ENCODE measurements at places on chromosomes 2 and 18.

DNA sequence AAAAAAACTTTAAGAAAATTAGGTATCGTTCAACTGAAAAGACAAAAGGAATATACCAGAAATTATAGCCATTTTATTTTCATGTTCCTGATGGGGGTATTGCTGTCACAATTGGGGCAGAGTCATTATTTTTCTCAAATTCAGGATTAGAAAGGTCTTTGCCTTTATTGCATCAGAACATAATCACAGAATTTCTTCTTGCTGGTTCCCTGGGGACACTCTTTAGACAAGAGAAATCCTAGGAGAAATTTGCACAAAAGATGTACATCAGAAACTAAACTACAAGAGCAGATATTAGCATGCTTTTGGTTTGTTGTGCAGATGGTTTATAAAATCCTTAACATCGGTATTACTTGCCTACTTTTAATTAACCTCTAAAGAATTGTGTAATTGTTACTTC is 103.2 kb downstream of the NCOA1 start:
- no peak for DNase-seq

- no peak for DNase-seq
Observed at GRCh38 chr2:66431846-66432587, 2.9 kb upstream of the MEIS1 start.

DNA sequence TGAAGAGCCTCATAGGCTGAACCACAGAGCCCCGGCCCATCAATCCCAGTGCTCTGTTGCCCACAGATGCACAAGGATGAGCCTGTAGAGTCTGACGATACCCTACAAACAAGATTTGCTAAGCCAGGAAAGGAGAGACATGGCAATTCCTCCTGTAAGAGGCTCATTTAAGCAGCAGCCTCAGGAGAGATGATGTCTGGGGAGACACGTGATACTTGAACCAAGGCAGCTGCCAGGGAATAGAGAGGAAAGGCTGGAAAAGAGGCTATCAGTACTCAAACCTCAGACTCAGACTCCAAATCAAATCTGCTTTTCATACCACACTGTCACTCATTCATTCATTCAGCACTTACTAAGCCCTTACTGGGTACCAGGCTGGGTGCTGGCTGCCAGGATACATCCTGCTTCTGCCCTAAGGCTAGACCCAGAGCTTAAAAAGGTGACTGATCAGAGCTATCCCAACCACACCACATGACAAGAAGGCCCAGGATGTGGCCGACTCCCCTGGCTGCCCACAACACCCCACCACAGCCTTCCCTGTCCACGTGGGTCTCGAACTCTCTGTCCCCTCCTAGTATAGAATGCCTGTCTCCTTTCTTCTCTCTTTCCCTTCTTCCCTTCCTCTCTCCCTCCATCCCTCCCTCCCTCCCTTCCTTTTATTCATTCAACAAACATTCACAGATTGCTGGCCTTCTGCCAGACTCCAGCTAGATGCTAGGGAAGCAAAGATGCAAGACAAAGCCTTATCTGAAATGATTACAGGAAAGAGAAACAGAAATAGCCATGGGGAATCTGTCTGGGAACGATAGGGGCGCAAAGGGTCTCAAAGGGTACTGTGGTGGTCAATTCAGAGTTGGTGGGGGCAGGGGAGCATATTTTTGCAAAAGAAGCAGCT is 23.4 kb upstream of the KCNK3 start:
- DNase-seq, result no peak

DNA sequence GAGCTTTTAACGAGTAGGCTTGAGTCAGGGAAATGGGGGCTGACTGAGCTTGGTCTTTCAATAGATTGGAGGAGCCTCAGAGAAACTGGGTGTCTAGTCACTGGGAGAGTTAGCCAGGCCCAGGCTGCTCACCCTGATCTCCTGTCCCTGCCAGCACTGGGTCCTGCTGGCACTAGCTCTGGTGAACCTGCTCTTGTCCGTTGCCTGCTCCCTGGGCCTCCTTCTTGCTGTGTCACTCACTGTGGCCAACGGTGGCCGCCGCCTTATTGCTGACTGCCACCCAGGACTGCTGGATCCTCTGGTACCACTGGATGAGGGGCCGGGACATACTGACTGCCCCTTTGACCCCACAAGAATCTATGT is 720 bp downstream of the KRTCAP3 start:
- DNase-seq, result no peak

GRCh38 chr2:178205853-178206521 is 11.7 kb downstream of the OSBPL6 start:
- DNase-seq, result no peak

- no peak for DNase-seq
Observed at GRCh38 chr2:224457408-224458096, 55.6 kb upstream of the FAM124B start.

DNA sequence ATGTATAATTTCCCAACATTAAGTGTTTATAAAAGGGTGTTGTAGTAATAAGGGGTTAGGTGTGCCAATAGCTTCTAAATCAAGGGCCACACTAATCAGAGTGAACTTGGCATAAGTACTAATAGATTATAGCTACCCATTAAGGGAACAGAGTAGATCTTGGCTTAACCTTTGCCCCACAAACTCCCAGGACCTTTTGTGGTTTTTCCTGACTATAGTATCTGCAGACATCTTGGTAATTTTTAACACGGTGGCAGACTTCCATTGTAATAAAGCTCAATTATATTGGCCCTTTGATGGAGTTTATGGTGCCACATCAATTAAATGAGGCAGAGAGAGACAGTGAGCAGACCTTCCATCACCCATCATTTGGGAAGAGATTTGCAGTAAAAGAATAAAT is 358.5 kb upstream of the HNRNPA3 start:
- DNase-seq, result no peak

DNA sequence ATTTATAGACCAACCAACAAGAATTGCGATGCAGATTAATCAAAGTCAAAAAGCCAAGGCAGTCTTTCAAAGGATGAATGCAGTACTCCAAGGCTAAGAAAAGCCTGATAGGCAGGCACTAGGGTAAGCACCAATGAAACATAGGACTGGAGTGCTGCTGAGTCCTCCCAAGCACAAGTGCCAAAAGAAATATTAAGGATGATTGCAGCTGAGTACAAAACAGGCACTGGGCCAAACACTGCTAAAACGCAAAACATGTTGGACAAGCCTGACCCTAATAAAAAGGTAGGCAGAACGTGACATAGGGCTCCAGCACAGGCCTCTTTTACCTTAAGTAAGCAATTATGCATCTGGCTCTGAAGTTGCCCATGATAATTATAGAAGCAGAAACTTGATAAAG is 160.1 kb upstream of the LRP1B start:
- no peak for DNase-seq

DNA sequence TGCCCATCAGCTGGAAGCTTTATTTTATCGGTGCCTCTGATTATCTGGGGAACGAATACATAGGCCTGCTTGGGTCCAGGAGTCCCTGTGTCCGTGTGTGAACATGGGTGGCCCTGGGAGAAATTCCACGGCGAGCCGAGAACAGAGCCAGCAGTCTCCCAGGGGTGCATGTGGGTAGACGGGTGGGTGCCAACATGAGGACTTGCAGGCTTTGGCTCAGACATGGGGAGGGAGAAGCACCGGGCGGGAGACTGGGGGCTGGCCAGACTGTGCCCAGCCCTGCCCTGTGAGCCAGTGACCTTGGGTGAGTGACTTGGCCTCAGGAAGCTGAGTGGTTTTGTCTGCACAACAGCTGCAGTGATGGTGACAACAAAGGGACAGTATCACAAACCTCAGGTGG is 44.2 kb upstream of the SALL3 start:
- no peak for DNase-seq

GRCh38 chr2:149627111-149627801 is 39.7 kb upstream of the MMADHC start:
- no peak for DNase-seq

DNA sequence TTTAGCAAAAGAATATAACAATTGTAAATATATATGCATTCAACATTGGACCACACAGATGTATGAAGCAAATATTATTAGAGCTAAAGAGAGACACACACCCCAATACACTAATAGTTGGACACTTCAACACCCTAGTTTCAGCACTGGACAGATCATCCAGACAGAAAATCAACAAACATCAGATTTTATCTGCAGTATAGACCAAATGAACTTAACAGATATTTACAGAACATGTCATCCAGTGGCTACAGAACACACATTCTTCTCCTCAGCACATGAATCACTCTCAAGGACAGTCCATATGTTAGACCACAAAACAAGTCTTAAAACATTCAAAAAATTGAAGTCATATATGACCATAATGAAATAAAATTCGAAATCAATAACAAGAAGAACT is 22.1 kb upstream of the EVA1A start:
- no peak for DNase-seq

DNA sequence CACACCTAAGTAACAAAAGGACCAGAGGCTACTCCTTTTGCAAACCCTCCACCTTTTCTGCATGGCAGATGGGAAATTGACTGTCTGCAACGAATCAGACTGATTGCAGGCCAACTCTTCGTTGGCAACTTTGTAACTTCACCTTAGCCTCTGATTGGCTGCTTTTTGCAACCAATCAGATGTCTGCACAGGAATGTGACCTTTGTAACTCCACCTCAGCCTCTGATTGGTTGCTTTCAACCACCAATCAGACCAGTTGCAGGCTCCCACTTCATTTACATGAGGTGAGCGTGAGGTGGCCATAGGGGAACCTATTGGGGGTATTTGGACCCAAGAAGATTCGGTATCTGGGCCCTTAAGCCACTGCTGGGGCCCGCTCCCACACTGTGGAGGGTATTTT is 209.0 kb downstream of the EN1 start:
- DNase-seq, result no peak

DNA sequence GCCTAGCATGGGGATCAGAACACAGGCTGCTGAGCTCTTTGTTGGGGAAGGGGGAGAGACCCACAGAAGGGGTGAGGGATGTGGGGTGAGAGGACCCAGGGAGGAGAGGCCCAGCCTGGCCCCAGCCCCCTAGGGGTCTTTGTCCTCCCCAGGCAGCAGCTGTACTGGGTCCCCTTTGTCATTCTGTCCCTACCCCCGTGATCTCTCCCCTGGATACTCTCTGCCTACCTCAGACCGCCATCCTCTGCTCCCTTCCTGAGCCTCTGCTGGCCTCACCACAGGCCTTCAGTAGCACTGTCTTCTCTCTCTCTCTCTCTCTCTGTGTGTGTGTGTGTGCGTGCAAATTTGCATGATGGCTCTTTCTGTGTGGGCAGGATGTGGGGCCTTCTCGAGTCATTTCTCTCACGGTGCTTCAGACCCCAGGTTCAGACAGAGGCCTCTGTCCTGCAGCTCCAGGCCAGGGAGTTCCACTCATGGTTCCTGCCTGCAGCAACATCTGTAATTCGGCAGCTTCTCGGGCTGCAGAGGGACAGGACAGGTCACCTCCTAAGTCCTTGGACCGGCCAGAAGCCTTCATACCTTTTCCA is 1.4 kb downstream of the PSD4 start:
- no peak for DNase-seq

- DNase-seq, result no peak
Observed at GRCh38 chr18:28183418-28184078, 6.6 kb upstream of the CDH2 start.

DNA sequence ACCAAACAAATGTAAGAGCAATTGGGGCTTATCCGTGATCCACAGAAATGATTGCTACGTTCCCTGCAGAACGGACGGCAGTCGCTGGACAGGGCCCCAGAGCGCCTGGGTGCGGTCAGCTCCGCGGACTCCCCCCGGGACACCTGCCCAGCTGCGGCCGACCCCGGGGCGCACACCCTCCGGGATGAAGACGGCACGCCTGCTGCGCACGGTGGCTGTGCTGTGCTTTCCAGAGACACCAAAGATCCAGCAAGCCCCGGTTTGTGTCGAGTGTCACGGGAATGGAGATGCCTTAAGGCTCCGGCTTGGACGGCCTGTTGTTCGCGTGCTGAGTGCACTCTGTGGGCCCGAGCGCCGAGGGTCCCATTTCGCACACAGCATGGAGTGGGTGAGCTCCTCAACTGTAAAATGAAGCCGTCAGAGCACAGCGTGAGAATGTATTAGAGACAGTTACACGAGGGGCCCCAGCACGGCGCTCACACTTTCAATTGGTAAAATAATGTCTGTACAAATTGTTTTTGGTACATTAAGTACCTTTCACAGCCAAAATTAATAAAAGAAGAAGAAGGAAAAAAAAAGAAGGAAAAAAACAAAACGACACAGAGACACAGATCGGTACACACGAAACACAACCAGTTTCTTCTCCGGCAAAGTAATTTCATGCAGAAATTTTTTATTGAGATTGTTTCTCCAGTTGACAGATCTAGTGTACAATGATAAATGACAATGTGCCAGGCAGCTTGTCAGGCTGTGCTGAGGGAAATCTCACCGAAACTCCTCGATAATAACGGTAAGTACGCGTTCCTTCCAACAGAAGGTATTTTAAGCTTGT is 615.8 kb upstream of the SALL3 start:
- no peak for DNase-seq

GRCh38 chr2:8611700-8612099 is 70.2 kb upstream of the ID2 start:
- DNase-seq, result no peak

- DNase-seq, result no peak
Observed at GRCh38 chr2:152097801-152098495, 896 bp downstream of the CACNB4 start.
